ENCODE measurements at places on chromosomes 7 and 10.

GRCh38 chr7:27526611-27527347 is 135.9 kb downstream of the HIBADH start:
- DNase-seq = no peak

- DNase-seq = no peak
These were observed 858.7 kb downstream of the CCSER2 start for GRCh38 chr10:85187047-85187446.

DNA sequence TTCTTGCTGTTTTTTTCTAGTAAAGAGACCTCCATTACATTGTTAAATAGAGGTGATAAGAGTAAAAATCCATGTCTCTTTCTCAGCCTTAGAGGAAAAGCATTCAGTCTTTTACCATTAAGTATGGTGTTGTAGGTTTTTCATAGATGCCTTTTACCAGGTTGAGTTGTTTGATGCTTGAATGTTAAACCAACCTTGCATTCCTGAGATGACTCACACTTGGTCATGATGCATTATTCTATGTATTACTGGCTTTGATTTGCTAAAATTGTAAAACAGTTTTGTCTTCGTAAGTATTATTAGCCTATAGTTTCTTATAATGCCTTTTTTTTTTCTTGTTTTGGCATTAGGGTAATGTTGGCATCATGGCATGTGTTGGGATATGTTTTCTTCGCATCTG is 90.0 kb downstream of the ANKRD61 start:
- DNase-seq = no peak

DNA sequence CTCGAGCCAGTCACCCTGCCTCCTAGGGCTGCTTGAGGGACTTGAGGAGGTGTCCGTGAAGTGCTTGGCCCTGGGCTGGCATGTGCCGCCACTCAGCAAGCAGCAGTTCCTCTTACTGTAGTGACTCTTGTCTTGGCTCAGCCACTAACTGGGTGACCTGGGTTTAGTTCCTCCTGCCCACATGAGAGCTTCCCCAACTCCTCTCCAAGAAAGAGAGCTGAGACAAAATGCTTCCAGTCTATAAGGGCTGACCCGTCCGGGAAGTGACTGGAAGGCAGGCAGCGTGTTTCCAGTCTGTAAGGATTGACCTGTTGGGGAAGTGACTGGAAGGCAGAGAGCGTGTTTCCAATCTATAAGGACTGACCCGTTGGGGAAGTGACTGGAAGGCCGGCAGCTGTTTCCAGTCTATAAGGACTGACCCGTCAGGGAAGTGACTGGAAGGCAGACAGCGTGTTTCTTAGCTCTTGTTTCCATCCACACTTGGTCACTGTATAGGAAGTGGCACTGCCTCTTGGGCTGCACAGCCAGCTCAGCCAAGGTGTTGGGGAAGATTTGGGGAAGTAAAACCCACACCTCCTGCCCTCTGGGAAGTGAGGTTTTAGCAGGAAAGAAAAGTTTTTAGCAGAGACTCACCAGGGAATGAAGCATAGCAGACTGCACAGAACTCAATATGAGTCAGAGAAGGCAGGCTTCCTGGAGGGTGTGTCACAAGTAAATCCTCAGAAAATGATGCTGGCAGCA is 53.3 kb upstream of the PPIF start:
- DNase-seq = no peak

- DNase-seq = no peak
These were observed 112.8 kb downstream of the CDK14 start for GRCh38 chr7:90708841-90709317.

- DNase-seq = no peak
These were observed 41.5 kb downstream of the CYP17A1 start for GRCh38 chr10:102795453-102796406.

DNA sequence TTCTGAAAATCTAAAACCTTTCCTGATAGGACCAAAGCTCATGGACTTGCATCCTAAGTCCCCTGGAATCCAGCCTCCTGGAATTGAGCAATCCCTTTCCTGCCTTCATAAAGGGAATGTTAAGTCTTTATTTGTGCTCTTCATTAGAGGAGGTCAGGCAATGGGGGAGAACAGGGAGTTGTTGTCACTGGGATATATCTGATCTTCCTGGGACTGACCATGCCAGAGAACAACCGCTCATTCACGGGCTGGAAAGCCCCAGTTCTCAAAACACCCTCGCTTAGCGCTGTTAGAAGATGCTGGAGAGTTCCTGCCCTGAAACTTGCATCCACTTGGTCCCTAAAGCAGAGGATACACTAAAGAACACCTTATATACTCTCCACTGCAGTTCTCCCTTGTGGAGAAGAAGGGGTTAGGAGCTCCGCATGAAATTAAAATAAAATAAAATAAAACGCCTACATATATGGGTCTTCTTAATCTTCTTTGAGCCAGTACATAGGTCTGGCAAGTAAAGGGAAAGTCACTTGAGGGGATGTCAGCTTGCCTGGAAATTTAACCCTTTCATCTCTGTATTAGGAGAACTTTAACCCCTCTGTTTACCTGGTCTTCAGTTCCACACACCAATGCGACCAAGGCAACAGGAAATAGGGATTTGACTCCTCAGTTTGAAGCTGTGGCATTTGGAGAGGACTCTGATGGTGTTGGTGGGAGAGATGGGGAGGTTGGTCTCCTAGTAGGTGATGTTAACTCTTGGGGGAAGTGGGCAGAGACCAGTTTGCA is 1.2 kb downstream of the SORCS1 start:
- no peak for DNase-seq

DNA sequence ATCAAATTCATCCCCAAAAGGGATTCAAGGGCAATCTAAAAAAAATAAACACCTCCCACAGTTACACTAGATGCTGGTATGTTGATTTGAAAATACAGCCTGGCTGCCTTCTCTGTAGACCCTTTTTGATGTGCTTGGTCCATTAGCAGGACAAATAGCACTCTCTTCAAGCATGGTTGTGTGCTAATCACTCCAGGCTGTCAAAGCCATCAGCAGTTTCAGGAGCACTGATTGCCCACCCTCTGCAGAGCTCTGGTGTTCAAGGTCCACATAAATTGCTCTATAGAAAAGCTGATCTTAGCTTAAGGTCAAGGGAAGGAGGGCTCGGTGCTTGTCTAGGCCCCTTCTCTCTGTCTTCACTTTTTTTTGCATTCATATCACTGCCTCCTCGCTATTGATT is 35.4 kb downstream of the PRR15 start:
- no peak for DNase-seq

GRCh38 chr7:107609811-107610261 is 29.8 kb downstream of the BCAP29 start:
- no peak for DNase-seq

GRCh38 chr7:105691082-105691679 is 109.9 kb upstream of the EFCAB10 start:
- DNase-seq = no peak

DNA sequence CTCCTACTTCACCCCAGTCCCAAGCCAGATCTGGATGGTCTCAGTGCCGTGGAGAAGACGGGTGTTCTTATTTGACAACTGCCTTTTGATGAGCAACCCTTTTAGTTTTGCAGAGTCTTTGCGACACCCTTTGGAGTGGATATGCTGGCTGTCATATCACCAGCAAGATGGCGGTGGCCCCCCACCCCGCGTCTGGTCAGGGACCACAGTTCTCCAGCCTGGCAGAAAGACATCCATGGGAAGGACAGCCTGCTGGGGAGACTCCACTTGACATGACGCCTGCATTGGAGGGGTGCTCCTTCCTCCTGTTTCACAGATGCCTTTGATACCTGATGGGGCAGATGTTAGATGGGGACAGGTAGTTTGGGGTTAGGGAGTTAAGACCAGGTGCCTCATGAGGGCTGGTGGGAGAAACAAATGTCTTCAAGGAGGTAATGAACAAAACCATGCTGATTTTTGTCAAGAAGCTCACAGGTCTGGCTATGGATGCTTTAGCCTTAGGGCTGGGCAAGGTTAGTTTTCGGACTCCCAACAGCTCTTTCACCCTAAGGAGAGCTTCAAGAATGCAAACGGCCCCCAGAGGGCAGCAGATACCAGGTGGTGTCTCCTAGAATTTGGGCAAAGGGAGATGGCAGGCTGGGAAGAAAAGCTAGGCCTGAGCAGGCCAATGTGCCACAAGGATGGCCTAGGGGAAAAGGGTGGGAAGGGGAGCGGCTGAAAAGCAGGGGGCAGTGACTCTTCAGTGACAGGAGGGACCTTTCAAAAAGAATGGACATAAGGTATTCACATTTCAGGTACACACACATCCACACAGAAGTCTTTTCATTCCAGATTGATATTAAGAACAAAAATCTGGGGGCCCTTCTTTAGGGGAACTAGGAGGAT is 95.2 kb downstream of the CLEC2L start:
- DNase-seq = peak; percentile 13

DNA sequence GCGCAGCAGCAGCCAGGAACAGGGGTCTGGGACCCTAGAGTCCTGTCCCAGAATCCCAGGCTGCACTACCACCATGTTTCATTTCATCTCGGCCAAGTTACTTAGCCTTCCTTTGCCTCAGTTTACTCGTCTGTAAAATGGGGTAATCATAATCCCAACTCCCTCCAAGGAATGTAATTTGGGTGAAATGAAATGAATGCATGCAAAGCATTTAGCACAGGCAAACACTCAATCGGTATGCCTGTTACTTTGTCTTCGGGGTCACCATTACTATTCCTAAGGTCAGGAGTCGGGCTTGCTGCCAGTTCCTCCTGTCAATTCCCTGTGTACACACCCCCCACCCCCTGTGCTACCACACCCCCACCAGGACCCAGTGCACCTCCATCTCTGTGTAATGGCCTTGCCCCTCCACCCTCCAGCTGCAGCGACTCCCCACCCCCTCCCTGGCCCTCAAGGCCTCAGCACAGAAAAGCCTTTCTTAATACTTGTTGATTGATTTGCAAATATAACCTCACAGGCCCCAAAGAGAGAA is 1.7 kb downstream of the TNS3 start:
- no peak for DNase-seq

DNA sequence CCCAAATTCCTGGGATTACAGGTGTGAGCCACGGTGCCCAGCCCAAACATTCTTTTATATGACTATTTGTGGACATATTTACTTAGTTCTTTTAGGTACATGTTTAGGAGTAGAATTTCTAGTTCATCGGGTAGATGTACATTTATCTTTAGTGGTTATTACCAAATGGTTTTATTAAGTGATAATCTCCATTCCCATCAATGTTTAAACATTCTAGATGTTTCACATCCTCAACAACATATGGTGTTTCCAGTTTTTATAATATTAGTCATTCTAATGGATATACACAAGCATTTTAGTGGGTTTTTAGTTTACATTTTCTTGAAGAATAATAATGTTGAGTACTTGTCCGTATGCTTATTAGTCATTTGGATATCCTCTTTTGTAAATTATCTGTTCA is 131.7 kb downstream of the RTKN2 start:
- no peak for DNase-seq

- no peak for DNase-seq
These were observed 203.6 kb downstream of the ZNF365 start for GRCh38 chr10:62577666-62578291.

- DNase-seq = no peak
These were observed 332.2 kb downstream of the EXOC4 start for GRCh38 chr7:133584956-133585668.

DNA sequence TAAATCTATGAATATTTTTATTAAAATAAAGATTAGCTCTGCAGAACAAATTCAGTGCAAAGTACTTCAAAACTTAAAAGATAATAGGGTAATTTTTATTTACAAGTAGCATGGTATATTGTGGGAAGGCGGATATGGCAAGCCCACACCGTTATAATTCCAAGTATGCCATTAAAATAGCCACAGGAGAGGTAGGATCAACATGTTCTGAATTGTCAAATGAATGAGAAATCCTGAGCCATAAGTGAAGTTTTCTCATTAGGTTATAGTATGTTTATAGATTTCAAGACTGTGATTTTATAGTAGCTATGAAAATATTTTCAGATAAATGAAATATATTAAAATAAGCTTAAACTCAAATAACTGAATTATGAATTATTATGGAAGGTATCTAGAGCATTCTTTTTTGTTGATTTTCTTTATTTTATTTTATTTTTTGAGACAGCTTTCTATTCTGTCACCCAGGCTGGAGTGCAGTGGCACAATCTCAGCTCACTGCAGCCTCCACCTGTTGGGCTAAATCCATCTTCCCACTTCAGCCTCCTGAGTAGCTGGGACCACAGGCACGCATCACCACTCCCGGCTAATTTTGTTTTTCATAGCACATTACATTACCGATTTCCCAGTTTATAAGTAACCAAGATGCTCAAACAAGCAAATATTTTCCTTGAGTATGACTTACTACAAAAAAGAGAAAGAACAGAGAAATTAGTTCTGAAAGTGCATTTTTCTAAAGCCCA is 956.6 kb downstream of the GATA3 start:
- no peak for DNase-seq
